ENCODE measurements at places on chromosomes 13 and 19.
A peak's percentile ranks its signal among the peaks of the same experiment; 100 is the strongest.

DNA sequence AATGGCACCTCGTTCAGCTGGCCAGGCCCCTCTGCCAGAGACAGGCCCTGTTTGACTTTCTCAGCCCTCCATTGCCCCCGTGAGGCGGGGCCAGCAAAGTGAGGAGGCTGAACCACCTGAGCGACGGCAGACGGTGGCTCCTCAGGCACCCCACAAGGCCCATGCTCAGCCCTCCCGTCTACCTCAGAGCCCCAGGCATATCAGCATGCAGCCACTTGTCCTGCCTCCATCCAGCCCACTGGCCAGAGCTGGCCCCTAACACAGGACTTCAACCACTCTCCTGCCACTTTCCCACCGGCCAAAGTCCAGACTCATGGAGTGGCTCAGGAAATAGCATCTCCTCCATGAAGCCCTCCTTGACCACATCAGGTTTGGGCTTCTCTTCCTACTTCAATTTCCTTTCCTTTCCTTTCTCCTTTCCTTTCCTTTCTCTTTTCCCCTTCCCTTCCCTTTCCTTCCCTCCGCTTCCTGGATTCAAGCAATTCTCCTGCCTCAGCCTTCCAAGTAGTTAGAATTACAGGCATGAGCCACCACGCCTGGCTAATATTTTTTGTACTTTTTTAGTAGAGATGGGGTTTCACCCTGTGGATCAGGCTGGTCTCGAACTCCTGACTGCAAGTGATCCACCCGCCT is 9.3 kb downstream of the SLC7A10 start:
- DNase-seq: no peak

DNA sequence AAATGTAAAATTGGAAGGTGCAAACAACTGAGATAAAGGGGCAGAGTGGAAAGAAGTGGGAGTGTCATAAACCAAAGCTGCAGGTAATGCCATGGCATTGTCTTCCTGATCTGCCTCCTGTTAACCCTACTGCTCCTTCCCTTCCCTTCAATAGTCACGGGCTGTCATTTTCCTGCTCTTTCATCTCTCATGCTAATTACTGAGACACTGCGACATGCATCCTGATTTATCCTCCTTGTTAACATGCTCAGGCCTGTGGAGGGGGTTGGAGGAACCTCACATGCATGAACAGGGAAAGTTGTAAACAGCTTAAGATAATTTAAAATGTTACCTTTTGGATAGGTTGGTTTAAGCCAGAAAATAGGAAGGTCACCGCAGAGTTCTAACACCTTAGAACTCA is 27.2 kb downstream of the CNMD start:
- DNase-seq: no peak

GRCh38 chr13:112721198-112722104 is 31.6 kb downstream of the ATP11A start:
- DNase-seq: no peak

GRCh38 chr13:77222909-77223308 is 104.0 kb downstream of the MYCBP2 start:
- DNase-seq: no peak

DNA sequence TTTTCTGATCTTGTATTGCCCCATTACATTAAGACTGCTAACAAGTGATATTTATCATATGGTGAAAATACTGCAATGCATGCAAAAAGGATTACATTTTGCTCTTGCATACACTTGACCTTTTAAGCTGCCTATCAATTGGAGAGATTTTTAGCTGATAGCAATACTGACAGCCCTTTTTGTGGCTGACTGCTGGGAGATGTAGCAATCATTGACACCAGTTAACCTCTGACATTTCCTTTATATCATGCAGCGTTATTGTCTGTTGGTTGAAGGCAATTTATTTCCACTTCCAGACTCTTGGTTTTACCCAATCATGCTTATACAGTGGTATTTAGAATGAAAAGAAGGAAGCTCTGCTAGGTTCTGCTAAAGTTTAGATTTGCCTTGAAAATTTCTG is 364.0 kb downstream of the LMO7 start:
- DNase-seq: no peak

DNA sequence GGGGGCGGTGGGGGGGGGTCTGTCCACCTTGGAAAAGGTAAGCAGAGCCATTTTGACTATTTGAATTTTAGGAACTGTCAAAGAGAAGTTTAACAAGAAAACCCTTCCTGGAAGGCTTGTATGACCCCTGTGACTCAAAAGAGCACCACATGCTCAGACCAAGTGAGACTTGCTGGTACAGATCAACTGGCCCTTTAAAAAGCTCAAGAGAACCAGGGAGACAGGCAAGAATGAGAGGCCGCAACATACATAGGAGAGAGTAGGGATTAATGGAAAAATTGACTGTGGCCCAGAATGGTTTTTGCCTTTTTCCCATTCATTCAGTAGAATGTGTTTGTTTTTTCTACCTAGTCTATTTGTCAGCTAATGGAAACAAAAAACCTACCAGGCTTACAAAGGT is 26.2 kb upstream of the ATP8A2 start:
- DNase-seq: no peak

DNA sequence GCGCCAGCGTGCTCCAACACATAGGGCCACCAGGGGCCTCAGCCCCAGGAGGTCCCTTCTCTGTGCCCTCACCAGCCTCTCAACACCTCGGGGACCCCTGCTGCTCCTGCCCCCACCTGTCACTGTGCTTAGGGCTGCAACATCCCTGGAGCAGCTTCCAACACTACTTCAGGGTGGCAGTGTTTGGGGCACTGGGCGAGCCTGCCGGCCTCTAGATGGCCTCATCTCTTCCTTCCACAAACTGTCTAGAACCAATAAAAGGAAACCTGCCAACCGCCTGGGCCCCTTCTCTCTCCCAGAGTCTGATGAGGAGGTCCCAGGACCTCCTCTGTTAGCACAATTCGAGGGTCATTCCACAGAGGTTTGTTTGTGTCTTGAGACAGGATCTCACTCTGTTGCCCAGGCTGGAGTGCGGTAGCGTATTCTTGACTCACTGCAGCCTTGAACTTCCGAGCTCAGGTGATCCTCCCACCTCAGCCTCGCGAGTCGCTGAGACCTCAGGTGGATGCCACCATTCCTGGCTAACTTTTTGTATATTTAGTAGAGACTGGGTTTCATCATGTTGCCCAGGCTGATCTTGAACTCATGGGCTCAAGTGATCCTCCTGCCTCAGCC is 10.1 kb upstream of the SHD start:
- DNase-seq: no peak

GRCh38 chr13:42754801-42755510 is 26.4 kb upstream of the FAM216B start:
- DNase-seq: no peak

- peak; percentile 21 for DNase-seq
Measured at GRCh38 chr13:46751811-46752635, 44.9 kb downstream of the ESD start.

DNA sequence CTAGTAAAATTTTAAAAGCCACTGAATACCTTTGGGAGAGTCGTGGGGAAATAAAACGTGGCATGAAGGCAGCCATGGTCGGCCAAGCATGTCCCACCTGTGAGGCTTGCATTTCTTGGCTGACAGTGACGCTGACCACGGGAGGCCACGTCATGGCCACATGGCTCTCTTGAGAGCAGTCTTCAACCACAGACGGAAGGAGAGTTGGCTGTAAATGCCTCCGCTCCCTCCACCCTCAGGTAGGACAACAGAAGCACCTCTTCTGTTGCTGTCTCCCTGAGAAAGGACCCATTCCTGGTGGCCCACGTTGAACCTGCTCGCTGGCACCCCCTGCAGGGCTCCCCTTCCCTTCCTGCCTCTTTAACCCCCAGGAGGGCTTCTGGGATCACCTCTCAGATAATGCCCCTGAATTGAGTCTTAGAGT is 10.6 kb upstream of the LRRC25 start:
- no peak for DNase-seq

- no peak for DNase-seq
Measured at GRCh38 chr19:18434411-18435175, 3.3 kb downstream of the ISYNA1 start.

DNA sequence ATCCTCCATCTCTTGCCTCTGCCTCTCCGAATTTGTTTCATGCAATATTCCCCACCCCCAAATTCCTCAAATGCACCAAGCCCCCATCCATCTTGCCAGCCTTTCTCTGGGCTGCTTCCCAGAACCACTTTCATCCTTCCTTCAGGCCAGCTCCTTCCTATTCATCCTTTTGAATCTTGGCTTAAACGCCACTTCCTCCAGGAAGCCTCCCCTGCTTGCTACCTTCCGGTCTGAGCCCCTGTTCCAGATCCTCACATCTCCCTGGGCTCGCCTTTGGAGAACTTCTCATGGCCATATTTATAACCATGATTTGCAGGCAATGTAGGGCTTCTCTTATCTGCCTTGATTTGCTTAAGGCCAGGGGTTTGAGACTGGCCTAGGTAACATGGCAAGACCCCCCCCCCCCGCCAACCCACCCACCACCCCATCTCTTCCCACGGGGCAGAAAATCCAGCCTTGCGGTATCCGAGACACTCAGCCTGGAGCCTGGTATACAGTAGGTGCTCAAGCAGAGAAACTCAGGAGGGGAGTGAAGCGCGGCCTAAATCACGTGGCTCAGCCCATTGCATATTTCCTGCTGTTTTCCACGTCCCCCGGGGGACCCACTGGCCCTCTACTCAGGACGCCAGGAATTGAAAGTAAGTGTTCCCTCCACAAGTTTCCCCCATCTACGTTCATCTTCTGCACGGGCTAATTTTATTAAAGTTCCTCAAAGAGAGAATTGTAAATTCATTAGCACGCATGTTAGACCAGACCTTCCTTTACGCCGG is 151.9 kb downstream of the PTPRS start:
- no peak for DNase-seq

GRCh38 chr13:110124201-110124940 is 182.6 kb downstream of the COL4A1 start:
- DNase-seq: no peak

Data from stimulated activated CD8-positive, alpha-beta memory T cell treated with anti-CD3 and anti-CD28 coated beads, Interleukin-15, amount 100 ng/mL, for 1 hour (primary cell).